ENCODE measurements at places on chromosomes 16 and 17.

DNA sequence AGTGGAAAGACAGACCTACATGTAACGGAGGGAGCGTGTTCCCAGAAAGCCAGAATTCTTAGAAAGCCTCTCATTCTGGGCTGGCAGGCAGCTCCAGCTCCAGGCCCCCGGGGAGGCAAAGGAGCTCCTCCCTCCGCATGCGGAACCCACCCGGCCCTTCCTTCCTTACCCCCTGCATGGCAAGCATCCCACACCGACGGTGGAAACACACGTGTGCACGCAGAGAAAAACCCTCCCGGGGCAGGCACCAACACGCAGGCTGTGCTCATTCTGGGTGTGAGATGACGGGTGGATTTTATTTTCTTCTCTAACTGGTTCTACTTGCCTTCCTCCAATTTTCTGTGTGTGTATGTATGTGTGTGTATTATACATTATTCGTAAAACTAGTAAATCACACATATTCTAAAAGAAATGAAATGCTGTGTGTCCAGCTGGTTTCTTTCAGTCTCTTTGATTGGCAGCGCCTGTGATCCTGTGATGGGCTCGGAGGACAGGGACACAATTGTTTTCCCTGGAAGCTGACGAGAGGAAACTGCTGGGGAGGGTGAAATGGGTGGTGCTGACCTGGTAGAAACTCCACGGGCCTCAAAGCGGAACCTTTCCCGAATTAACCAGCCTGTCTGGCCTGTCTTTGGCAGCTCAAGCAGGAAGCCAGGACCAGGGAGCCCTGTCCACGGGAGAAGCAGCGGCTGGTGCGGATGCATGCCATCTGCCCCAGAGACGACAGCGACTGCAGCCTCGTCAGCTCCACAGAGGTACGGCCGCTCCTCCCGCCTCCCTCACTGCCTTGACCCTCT is 22.2 kb downstream of the CARD14 start:
- no peak for DNase-seq

- DNase-seq = no peak
Measured at GRCh38 chr16:888901-889570, 81.7 kb downstream of the LMF1 start.

- DNase-seq = peak; percentile 47
Measured at GRCh38 chr16:84144209-84144858, 643 bp downstream of the HSDL1 start.

GRCh38 chr17:9702914-9703780 is 57.8 kb downstream of the USP43 start:
- no peak for DNase-seq

- DNase-seq = no peak
Measured at GRCh38 chr16:577796-578195, 8.0 kb downstream of the PIGQ start.

DNA sequence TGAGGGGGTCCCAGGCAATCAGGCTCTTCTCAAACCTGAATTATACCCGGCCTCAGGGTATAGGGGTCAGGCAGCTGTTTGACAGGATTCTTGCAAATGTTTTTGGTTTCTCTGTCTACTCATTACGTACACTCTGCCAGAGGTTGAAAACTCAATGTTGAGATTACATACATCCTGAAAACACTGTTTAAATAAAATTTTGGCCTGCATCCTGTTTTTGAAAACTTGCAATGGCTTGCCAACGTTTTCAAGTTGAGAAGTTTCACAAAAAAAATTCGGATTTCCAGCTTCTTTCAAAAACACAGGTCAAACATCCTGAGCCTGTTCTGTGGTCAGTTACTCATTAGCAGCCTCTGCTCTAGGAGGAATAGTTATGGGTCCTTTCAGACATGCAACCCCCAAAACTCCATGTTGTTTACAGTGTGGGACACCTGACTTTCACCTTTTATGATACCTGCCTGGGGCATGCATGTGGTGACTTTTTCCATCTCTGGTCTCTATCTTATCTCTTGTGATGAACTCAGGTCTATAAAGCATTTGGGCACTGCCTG is 577.8 kb downstream of the WWOX start:
- DNase-seq = peak; percentile 19

DNA sequence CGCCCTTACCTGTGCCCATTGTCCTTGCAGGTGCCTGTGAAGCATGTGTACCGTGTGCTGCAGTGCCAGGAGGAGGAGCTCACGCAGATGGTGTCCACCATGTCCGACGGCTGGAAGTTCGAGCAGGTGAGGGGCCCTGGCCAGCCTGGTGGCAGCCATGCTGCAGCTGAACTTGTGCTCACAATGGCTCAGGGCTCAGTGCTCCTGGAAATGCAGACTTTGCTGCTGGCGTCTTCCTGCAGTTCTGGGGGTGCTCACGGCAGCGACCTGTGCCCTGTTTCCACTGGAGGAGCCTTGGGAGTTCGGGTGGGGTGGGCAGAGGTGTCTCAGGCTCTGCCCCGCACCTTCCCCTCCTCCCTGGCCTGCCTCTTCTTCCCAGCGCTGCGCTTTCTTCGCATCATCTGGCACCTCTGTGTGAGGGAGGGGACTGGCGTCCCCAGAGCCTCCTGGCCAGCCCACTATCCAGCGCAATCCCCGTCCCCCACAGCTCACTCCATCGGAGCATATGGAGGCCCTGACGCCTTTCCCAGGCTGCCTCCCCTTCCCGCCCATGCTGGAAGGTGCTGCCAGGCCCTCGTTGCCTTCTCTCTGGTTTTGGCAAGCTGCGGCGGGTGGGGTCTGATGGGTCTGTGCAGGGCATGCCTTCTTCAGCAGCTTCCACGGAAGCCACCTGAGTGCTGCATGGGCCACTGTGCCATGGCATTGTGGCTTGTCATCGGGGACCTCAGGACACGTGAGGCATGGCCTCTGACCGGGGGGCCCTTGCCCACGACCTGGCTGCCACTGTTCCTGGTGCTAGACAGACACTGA is 17.7 kb downstream of the KCTD5 start:
- DNase-seq = no peak

DNA sequence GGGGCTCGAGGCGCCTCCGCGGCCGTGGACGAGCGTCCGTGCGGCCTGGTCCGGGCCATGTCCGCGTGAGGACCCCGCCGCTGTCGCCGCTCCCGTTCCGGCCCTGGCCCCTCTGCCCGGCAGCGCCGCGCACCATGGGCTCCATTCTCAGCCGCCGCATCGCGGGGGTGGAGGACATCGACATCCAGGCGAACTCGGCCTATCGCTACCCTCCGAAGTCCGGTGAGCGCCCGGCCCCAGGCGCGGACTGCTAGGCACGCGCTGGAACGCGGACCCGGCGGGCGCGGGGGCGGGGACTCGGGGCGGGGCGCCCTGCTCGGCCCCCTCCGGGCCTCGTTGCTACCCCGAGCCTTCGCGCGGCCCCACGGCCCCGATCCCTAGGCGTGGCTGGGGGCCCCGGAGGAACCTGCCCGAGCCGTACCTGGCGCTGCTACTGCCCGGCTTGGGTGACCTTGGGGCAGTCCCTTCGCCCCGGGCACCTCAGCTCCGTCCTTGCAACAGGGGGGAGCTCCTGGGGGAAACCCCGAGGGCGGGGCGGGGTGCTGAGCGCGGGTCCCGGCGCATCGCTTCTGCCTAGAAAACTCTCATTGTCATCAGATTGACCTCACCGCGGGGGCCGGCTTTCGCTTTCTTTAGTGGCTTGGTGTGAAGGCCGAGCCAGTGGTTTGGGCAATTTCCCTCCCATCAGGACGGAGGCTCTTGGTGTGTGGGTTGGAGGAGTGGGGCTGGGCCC is 367 bp downstream of the MGRN1 start:
- peak; percentile 75 for DNase-seq

Data from ELF-1 (cell line).